SHP77 treated with DMSO at 0.1 percent for 48 hours (cell line): ENCODE measurements at places on chromosomes 5 and 9.

- no peak for DNase-seq
These were observed 118.7 kb upstream of the SGCD start for GRCh38 chr5:156208271-156208670.

GRCh38 chr5:154358516-154359220 lies 87.1 kb upstream of the SAP30L start:
- no peak for DNase-seq

GRCh38 chr5:39570403-39571027 lies 145.7 kb upstream of the DAB2 start:
- peak; percentile 77 for DNase-seq

DNA sequence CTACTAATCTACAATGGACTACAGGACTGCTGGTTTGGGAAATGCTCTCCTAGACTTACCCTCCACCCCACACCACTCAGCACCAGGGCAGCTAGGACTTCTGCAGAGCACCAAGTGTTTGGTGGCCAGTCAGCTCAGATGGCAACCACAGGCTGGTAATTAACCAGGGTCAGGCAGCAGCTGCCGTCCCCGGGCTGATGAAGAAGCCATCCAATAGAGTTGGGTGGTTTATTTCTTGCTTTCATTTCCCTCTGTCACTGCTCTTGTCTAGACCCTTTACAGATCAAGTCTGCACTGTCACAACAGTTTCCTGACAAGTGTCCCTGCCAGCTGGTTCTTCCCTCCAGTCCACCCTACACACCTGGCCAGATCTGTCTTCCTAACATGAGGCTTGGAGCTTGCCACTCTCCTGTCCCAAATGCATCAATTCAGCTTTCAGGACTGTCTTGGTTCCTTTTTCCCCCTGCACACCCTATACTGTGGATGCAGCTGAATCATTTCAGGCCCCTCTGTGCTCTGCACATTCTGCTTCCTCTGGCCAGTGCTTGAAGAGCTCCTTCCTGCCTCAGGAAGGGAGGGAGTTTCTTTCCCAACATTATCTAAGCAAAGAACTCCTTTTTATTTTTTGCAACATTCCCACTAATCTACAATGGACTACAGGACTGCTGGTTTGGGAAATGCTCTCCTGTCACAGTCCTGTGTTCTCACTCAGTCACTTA lies 30.2 kb upstream of the HSPA9 start:
- no peak for DNase-seq

DNA sequence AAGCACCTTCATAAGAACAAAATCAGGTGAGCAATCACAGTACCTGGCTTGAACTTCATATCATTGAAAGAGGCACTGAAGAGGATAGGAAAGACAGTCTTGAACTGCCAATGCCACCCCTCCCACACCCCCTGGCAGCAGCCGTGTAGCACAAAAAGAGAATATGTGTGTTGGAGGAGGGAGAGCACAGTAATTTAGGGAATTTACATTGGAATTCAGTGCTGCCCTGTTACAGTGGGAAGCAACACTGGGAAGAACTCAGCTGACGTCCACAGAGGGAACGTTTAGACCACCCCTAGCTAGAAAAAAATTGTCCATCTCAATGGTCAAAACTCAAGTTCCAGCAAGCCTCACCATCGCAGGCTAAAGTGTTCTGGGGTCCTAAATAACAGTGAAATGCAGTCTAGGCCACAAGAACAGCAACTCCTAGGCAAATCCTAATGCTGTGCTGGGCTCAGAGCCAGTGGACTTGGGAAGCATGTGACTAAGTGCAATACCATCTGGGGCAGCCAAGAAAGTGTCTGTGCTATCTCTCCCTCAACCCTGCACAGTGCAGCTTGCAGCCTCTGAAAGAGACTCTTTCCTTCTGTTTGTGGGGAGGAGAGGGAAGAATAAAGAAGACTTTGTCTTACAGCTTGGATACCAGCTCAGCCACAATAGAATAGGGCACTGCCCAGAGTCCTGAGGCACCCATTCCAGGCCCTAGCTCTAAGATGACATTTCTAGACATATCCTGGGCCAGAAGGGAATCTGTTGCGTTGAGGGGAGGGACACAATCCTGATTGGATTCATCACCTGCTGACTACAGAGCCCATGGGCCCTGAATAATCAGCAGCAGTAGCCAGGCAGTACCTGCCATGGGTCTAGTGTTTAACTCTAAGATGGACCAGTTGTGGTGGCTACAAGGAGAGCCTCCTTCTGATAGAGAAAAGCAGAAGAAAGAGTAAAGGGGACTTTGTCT lies 62.1 kb upstream of the VLDLR start:
- no peak for DNase-seq

GRCh38 chr9:99427260-99427659 lies 205.2 kb downstream of the SEC61B start:
- no peak for DNase-seq

DNA sequence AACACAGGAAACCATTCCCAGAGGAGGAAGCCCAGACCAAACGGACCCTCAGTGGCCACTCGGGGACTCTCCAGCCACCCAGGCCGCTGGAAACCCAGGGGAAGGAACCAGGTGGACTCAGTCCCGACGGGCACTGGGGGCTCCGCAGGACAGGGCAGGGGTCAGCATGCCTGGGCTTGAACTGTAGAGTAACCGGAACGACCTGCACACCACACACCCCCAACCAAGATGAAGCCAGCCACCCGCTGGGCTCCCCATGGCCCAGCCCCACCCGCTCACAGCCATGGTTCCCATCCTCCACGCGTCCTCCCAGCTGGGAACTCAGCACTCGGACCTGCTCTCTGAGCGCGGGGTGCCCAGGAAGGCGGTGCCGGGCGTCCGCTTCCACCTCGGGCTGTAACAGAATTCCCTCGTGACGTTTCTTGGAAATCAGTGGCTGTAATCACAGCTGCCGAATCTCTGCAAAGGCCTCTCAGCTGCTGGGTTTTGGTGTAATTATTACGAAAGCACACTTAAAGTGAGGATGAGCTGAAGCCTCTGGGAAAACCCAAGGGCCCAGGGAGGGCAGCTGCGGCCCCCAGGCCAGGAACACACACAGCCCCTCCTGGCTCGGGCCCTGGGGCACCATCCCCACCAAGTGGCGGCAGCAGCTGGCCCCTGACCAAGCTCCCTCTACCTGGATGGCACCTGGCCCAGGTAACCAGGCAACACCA lies 13.8 kb downstream of the NACC2 start:
- DNase-seq, result no peak

- DNase-seq, result no peak
These were observed 1.6 kb upstream of the OBP2B start for GRCh38 chr9:133210609-133211008.

DNA sequence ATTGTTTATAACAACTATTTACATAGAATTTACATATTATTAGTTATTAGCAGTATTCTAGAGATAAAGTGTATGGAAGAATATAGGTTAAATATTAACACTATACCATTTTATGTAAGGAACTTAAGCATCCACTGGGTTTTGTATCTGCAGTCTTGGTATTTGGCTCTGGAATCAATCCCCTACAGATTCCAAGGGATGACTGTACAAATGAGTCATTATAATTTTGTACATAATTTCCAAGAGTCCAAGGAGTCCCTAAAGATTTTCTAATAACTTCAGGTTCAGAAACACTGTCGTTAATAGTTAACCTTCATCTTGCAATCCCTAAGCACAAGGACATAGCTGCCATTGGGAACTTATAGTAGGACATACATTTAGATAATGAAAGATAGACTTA lies 254.8 kb upstream of the PDE4D start:
- no peak for DNase-seq

- no peak for DNase-seq
These were observed 106.5 kb downstream of the THBS4 start for GRCh38 chr5:80141681-80142080.
